Fibroblast of skin of left quadriceps (primary cell): ENCODE measurements at places on chromosomes 11 and 22.

GRCh38 chr22:25802018-25802417 is 60.0 kb downstream of the MYO18B start:
- no peak for DNase-seq

- DNase-seq: peak; percentile 77
Measured at GRCh38 chr11:12679471-12679870, 5.2 kb downstream of the TEAD1 start.

DNA sequence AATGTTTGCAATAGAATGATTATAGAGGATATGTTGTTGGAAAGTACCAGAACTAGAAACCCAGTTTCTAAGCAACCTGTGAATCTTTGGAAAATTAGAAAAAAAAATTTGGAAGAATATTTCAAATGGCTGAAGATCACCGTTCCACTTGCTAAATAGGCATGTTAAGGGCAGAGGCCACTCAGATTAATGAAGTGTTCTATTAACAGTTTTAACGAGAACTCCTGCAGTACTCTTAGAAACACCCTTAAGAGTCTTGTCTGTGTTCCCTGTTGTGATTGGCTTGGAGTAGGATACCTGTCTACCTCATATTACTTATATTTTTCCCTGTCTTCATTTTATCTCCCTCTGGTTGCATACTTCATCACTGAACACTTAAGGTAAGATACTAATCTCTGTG is 4.6 kb downstream of the C11orf54 start:
- DNase-seq: no peak

DNA sequence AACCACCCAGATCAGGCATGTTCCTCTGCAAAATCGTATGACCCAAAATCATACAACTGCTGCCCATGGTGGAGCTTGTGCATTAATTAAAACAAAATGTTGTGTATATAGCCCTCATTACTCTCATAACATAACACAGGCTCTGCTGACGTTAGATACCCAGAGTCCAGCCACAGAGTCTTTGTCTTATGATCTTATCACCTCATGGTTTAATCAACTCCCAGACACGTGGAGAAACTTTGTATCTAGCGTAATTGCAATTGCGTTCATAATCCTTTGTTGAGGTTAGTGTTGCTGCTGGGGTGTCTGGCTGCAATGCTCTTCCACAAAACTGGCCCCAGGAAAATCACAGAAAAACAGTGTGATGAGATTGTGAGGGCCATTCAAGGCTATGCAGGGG is 5.0 kb upstream of the APOL1 start:
- DNase-seq: no peak

- peak; percentile 16 for DNase-seq
Measured at GRCh38 chr11:85595285-85595884, 31.8 kb downstream of the DLG2 start.

- DNase-seq: no peak
Measured at GRCh38 chr11:96736601-96737000, 346.8 kb downstream of the JRKL start.
